ENCODE measurements at places on chromosomes 6 and 20. TPM values are rescaled to one million over a fixed set of nuclear protein-coding genes. Genes with fewer than 3 reads are reported as not detected.

DNA sequence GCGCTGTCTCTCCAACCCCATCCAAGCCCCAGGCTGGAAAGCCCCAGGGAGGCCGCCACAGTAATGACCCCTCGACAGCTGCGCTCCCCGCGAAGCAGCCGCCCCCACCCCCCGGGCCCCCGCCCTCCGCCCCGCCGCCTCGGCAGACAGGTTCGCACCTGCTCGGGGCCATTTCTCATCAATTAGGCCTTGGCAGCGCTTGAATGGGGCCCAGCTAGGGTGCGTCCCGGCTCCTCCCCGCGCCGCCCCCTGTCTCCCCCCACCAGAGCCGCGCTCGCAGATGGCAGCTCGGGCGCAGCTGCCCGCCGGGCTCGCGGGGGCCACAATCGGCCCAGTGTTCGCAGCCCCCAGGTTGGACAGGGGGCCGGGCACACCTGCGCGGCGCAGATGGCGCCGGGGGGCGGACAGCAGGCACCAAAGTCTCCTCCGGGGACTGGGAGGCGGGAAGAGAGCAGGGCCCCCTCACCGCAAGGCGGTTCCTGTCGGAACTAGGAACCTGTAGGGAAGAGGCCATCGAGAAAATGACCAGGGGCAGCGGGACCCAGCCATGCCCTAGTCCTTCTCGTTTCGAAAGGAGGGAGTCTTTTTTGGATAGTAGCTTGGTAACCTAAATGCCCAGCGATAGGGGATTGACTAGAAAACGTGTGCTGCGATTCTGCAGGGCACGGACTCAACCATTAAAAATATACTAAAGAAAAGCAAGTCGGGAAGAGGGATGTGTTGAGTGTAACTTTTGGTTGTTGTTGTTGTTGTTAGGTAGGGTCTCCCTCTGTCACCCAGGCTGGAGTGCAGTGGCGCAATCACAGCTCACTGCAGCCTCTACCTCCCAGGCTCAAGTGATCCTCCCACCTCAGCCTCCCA, 83.2 kb upstream of the EYA2 start:
- no peak for DNase-seq

GRCh38 chr6:131998255-131998982, 47.2 kb upstream of the CCN2 start:
- DNase-seq, result no peak

- DNase-seq, result no peak
These were observed 201.7 kb downstream of the CLIC5 start for GRCh38 chr6:45813943-45814342.

IP6K3 gene
- not detected for total RNA-seq

JAG1 gene
- 0.28 TPM for total RNA-seq

TGM2 gene
- 0.43 TPM for total RNA-seq

- DNase-seq, result no peak
These were observed 56.2 kb upstream of the EPB41L1 start for GRCh38 chr20:36098364-36098763.

- no peak for DNase-seq
These were observed 76.0 kb upstream of the ADTRP start for GRCh38 chr6:11854408-11855165.

PNPLA1 gene
- not detected for total RNA-seq

- no peak for DNase-seq
These were observed 2.6 kb upstream of the TP53INP2 start for GRCh38 chr20:34701405-34702085.

DNA sequence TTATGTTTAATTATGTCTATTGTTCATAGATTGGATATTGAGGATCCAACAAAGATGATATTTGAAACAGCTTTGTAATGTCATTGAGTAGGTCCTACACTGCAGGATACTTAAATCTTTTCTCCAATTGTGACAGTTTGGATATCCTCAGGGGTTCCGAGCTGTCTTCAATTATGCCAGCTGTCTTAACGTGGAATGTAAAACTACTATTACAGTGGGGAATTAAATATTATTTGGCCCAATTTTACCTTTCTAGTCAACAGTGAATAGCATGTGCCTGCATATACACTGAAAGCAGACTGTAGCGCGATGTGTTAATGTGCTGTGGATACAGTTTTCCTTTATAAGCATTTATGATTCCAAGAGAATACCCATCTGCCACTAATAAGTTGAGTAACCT, 156.9 kb downstream of the GRIK2 start:
- DNase-seq, result no peak

- DNase-seq, result no peak
These were observed 447.9 kb upstream of the OPRM1 start for GRCh38 chr6:153591159-153591558.

- no peak for DNase-seq
These were observed 653 bp downstream of the NAA20 start for GRCh38 chr20:20017844-20018185.

DNA sequence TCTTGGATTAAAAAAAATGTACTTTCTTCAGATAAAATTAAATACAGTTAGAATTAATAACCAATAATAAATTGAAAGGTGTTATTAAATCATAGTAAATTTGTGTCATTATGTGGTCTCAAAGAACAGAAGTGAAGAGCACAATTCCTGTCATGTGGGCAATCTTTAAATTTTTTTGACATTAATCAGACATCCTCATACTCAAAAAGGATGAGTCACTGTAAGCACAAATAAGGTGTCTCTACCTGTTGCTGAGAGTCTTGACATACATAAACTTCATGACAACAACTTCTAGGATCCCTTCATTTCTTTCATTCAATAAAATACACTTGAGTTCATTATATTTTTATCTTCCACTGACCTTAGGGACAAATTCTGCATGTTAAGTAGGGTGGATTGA, 76.1 kb downstream of the SLC22A3 start:
- DNase-seq, result no peak

DNA sequence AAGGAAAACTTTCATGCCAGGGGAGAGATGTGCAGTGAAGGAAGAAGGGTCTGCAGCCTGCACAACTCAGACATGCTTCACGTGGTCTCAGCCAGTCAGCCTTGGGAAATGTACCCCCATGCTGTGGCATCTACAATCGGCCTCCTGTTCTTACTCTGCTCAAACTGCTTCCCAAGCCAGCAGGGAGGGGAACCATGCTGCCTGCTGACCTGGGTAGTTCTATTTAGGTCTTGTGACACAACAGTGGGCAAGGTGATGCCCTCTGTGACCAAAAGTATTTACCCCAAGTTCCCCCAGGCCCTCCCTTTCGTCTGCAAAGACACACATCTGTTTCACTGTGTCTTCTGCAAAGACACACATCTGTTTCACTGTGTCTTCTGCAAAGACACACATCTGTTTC, 106.9 kb downstream of the SLC23A2 start:
- DNase-seq, result no peak

GRCh38 chr6:114339706-114340105, 3.1 kb downstream of the HS3ST5 start:
- DNase-seq, result no peak

CEP162 gene
- total RNA-seq, result 9.4 TPM

THBD gene
- 0.22 TPM for total RNA-seq

DNA sequence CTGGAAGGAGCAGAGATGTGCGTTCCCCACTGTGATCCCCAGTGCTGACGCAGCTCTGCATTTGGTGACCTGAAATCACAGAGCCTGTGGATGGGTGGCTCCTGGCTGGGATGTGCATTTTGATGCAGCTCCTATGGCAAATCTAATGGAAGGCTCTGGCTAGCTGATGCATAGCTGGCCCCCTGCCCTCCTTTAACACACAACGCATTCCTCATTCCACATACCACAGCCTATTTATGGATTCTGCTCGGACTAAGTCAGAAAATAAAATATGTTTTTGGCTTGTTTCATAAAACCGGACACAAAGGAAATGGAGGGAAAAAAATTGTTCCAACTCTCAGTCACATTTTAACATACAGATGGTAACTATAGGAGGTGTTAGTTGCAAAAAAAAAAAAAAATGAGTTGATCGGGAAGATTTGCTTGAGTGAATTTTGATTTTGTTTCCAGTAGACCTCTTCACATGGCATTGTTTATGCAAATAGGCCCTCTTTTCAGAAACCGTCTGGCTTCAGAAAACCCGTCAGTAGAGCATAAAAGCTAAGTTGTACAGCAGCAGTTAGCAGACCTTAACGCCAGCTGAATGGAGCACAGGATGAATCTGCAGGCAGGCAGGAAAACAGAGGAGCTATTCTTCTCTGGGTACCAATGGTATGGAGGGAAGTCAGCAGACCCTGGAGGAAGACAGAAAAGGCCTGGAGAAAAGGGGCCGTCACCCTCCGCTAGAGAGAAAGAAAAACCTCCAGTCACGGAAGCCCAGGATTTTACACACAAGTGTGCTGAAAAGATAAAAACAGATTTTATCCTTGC, 215.4 kb downstream of the HDGFL1 start:
- no peak for DNase-seq

- DNase-seq, result no peak
These were observed 83.0 kb upstream of the CITED2 start for GRCh38 chr6:139457476-139457875.

GRCh38 chr6:15183979-15184378, 61.9 kb upstream of the JARID2 start:
- DNase-seq, result no peak

- no peak for DNase-seq
These were observed 5.2 kb downstream of the VWA7 start for GRCh38 chr6:31771992-31772358.

- peak; percentile 81 for DNase-seq
These were observed 5.1 kb downstream of the DEF6 start for GRCh38 chr6:35302604-35303241.

NRN1 gene
- total RNA-seq, result 54.8 TPM

DNA sequence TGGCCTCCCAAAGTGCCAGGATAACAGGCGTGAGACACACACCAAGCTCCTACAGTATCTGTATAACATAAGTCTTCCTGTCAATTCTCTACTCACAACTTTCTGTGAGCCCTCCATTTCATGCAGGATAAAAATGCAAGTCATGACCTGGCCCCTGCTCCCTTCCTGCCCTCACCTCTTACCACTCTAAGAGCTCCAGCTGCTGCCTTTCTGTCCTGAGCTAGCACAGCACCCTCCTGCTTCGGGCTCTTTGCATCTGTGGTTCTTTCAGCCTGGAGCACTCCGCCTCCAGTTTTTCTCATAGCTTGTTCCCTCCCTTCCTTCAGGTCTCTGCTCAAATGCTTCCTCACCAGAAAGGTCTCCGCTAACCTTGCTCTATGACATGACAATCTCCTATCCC, 23.7 kb upstream of the TRPC4AP start:
- no peak for DNase-seq

- DNase-seq, result peak; percentile 62
These were observed 1.7 kb downstream of the TNF start for GRCh38 chr6:31576897-31577578.

ZNFX1 gene
- 64.2 TPM for total RNA-seq

TMEM151B gene
- not detected for total RNA-seq

DNA sequence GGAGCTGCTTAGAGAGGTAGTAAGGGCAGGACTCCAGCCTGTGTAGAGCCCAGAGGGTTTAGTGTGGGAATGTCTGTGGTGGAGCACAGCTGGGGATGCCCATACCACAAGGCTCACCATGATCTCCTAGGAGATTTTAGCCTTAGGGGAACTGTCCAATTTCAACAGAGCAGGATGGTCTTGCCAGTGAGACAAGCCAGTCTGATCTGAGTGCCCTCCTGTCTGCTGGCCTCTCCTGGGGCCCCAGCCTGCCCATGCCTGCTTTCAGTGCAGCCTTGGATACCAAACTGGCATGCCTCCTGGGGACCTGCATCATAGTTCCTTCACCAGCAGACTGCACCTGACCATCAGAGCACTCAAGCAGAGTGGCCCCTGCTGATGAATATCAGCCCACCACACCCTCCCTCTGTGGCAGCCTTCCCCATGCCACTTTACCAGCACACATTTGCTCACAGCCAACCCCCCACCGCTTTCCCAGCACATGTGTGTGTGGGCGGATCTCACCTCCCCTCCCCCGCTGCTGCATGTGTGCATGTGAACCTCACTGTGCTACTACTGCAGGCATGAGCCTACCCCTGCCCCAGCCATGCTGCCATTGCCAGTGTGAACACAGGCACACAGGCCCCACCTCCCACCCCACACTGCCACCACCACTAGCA, 7.9 kb upstream of the TREM1 start:
- no peak for DNase-seq

DNA sequence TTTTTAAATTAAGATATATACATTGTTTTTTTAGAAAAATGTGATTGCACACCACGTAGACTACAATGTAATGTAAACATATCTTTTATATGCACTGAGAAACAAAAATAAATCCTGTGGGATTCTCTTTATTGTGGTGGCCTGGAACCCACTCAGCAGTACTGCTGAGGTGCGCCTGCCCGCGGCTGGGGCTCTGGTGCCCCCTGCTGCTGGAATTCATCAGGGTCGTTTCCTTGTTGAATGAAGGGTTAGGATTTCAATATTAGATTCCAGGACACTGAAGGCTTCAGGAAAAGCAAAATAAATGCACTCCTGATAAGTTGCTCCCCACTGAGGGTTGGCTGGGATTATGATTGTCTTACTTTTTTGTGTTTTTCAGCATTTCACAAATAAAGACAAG, 175.8 kb upstream of the GGTLC1 start:
- DNase-seq, result peak; percentile 48

DNA sequence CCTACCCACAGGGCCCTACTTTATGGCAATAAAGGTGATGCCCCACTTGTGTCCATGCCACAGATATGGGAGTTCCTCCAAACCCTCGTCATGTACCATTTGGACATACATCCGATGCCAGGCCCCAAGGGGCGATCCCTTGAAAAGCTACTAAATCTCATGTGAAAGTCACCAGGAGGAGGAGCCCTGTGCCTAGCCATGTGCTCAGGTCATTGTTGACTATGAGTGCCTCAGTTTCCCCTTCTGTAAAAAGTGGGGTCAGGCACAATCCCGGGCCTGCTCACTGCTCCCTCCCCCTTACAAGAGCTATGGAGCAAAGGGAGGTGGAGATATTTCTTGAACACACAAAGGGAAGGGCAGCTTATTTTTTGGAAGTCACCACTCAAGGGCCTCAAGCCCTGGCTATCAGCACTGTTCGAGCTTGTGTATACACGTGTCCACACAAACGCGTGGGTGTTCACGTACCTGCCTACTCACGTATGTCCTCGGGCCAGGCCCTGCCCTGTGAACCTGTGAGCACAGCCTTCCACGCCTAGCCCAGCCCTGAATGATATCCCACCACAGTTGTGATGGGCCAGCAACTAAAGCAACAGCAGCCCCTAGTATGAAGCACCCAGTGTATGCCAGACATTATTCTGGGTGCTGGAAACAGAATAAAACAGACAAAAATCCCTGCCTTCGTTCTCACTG, 1.9 kb downstream of the ACTL10 start:
- DNase-seq, result no peak

ILRUN gene
- total RNA-seq, result 66.1 TPM

GRCh38 chr6:169626169-169626568, 75.7 kb downstream of the WDR27 start:
- no peak for DNase-seq

PHF1 gene
- total RNA-seq, result 98.3 TPM

SOBP gene
- total RNA-seq, result 1.2 TPM

DNA sequence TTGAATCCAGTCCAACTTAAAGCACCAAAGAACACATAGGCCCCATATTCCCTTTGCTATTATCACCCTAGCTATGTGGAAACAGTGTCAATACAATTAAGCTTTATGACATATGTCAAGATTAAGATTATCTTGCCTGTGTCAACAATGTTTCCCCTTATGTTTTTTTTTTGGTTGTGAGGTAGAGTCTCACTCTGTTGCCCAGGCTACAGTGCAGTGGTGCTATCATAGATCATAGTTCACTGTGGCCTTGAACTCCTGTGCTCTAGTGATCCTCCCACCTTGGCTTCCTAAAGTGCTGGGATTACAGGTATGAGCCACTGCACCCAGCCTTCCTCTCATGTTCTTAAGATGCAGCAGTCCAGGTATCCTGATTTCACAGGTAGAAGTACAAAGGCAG, 17.8 kb downstream of the AFG1L start:
- DNase-seq, result no peak
